ENCODE measurements at places on chromosomes 4 and X.
A peak's percentile ranks its signal among the peaks of the same experiment; 100 is the strongest.

- no peak for DNase-seq
Measured at GRCh38 chr4:70570796-70571195, 21.3 kb upstream of the AMBN start.

DNA sequence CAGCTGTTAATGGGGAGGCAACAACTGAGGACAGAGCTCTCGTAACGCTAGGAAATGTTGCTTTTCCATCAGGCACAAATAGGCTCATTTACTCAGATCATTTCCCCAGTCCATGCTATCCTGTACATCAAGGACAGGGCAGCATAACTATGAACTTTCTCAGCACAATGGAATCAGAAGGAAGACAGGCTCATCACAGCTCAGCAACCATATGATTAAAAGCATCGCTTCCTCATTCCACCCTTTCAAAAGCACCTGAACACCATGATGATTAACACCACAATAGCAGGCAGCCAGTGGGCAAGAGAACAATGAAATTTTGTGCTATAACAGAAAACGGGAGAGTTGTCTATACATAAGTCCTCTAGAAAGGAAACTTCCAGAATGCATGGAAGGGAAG lies 297.8 kb downstream of the ZNF674 start:
- DNase-seq: no peak

DNA sequence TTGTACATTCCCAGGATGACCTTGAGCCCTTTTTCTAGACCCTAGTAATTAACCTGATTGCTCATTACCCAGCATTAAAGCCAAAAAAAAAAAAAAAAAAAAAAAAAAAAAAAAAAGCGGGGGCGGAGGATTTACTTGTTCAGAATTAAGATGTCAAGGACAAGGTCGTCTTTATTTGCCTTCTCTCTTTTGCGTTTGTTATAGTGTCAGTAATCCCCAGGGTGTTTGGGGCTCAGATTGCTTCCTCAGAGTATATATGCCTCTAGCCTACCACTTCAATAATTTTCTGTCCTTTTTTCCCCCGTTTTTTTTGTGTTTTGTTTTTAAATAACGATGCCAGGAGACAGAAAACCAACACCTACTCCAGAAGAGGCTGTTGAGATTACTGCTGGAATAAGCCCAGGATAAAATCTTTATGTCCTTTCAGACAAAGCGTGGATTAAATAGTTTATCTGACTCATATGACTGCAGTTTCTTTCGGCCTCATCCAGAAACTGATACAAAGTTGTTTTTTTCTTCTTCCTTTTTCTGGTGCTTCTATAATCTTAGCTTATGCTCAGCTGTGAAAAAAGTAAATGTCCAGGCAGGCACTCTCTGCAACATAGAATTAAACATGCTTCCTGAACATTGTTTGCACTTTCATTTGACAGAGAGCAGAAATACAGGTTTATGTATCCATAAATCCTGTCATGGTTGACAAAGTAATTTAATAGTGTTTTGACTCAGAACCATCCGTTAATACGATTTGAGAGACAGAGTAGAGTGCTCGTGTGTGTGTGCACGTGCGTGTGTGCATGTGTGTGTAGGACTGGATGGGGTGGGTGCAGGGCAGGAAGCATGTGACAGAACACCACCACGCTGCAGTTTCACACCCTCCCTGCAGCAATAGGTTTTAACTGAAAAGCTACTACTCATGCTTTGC lies 138.6 kb downstream of the AFF1 start:
- DNase-seq: peak; percentile 41

- no peak for DNase-seq
Measured at GRCh38 chr4:141580523-141580922, 55.9 kb upstream of the IL15 start.

DNA sequence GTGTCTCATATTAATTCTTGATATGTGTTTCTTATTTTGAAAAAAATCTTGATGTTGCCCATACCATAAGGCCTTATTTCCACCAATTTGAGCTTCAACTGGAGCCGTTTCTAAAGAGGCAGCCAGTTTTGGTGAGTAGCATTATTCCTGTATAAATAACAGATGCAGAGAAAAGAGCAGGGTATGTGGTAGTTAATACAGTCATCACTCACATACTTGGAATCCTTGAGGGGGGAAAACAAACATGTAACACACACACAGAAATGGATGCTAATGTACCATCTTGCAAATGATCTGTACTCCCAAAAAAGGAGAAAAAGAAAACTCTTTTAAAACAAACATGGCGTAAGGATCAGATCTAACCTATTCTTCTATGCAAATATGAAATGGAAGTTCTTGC lies 389.7 kb downstream of the GPM6A start:
- DNase-seq: no peak

GRCh38 chrX:23907498-23908218 lies at the start of the genes APOO and CXorf58:
APOO (minus strand) TSS chrX:23907938; CDS start chrX:23907702, 236 bp downstream.
CXorf58 (plus strand) TSS chrX:23908006; CDS start chrX:23910303, 2,297 bp downstream.
- peak; percentile 88 for DNase-seq

- DNase-seq: no peak
Measured at GRCh38 chrX:115988825-115989224, 181.7 kb upstream of the AGTR2 start.

DNA sequence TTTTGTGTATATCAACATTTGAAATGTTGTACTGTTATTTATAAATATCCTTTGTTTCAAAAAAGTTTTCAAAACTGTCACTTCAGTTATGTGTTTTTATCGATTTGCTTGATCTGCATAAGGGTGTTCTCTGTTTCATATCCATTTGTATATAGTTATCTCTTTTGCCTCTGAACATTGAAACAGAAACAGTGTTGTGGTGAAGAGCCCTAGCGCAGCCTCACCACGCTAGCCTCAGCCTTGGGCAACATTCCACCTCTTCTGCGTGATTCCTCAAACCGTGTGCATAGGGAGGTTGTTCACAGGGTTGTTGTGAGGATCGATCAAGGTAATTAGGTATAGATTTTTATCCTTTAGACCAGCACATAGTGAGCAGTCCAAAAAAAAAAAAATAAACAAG lies 287.0 kb upstream of the GALNT7 start:
- no peak for DNase-seq

- DNase-seq: no peak
Measured at GRCh38 chrX:15298201-15298600, 17.2 kb downstream of the ASB11 start.

DNA sequence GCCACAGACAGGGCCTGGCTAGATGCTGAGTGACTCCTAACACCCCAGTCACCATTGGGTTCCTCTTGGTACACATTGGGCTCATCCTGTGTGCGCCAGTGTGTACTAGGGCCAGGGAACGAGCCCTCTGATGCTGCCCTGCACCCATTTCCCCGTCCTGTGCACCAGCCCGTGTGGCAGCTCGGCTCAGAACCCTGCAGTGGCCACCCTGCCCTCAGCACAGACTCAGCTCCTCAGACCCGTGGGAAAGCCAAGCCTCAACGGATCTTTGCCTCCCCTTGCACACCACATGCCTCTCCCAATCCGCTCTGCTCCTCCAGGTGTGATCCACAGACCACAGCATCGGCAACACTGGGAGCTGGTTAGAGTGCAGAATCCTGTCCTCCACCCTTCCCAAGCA lies 38.6 kb downstream of the EVC start:
- DNase-seq: no peak

GRCh38 chr4:3317656-3318211 lies 24.9 kb downstream of the RGS12 start:
- DNase-seq: no peak

- DNase-seq: no peak
Measured at GRCh38 chr4:99965674-99966350, 15.7 kb upstream of the H2AZ1 start.

DNA sequence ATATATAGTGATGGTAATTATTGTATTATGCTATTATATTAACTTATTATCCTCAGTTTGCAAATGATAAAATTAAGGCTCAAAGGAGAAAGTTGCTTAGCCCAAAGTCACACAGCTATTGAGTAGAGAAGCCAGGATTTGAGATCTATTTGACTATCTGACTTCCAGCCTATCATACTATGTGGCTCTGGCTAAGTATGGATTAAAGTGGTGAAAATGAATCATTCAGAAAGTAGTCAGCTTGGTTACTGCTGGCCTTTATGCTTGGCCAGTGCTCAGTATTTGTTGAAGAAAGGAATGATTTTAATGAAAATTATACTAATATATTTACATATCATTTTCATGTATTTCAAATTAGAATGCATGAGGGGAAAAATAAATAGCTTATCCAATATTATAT lies 219.8 kb downstream of the SHROOM3 start:
- no peak for DNase-seq

GRCh38 chr4:67141586-67141985 lies 403.7 kb downstream of the CENPC start:
- no peak for DNase-seq

GRCh38 chr4:10947898-10948297 lies 263.3 kb upstream of the CLNK start:
- DNase-seq: no peak

- DNase-seq: no peak
Measured at GRCh38 chr4:111210595-111210994, 587.7 kb upstream of the PITX2 start.

- no peak for DNase-seq
Measured at GRCh38 chrX:134669378-134670098, 11.3 kb upstream of the PLAC1 start.

GRCh38 chr4:100569196-100569595 lies 51.4 kb upstream of the EMCN start:
- DNase-seq: no peak

- no peak for DNase-seq
Measured at GRCh38 chr4:25687773-25688172, 32.1 kb downstream of the SLC34A2 start.

GRCh38 chr4:155889031-155889793 lies 14.3 kb upstream of the TDO2 start:
- DNase-seq: no peak

GRCh38 chr4:112645541-112646329 lies 8.8 kb downstream of the LARP7 start:
- no peak for DNase-seq

- peak; percentile 25 for DNase-seq
Measured at GRCh38 chr4:16226816-16227461, 668 bp upstream of the TAPT1 start.

- DNase-seq: no peak
Measured at GRCh38 chrX:15301924-15302323, 13.5 kb downstream of the ASB11 start.

DNA sequence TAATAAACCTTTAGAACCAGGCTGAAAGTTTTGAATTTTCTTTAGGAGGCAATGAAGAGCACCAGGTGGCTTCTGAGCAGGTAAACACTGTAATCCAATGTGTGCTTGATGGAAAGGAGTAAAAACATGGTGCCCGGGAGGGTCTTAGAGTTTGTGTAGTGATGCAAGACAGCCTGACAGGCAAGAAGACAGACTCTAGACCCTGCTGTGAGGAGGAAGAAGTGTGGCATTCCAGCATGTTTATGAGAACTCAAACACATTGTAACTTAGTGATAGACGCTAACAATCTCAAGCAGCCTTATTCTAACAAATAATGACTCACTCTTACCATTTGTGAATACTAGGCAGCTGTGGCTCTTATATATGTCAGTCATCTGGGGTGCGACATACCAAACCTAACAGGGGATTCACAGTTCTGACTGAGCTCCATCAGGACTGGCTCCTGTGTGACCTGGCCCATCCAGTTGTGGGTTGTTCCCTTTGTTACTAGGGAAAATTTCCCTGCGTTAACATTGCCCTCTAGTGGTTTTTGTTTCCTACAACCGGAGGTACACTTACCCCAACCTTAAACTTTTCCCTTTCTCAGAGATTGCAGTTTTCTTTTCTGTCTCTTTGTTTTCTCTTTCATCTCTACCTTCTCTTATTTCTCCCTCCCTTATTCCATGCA lies 53.8 kb downstream of the VSIG4 start:
- DNase-seq: peak; percentile 30

GRCh38 chr4:77073981-77074380 lies 1.8 kb downstream of the CCNI start:
- no peak for DNase-seq

GRCh38 chrX:129726307-129727111 lies 12.3 kb upstream of the XPNPEP2 start:
- DNase-seq: no peak

DNA sequence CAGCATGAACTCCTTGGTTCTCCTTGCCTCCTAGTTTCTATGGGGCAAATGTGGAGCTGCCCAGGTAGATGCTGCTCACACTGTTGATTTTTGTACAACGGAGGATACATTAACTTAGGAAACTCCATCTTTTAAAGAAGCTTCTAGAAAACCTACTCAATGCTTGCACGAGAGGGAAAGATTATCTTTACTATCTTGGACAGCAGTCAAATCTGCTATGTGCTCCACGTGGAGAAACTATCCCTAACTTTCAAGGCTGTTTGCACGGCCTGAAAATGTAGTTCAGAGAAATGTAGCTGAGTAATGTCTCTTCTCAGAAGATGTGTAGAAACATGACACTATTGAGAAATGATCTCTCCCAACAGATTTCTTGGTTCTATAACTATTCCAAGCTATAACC lies 1530.9 kb upstream of the PABPC4L start:
- DNase-seq: no peak

GRCh38 chr4:115126491-115126890 lies 13.1 kb upstream of the NDST4 start:
- DNase-seq: no peak

DNA sequence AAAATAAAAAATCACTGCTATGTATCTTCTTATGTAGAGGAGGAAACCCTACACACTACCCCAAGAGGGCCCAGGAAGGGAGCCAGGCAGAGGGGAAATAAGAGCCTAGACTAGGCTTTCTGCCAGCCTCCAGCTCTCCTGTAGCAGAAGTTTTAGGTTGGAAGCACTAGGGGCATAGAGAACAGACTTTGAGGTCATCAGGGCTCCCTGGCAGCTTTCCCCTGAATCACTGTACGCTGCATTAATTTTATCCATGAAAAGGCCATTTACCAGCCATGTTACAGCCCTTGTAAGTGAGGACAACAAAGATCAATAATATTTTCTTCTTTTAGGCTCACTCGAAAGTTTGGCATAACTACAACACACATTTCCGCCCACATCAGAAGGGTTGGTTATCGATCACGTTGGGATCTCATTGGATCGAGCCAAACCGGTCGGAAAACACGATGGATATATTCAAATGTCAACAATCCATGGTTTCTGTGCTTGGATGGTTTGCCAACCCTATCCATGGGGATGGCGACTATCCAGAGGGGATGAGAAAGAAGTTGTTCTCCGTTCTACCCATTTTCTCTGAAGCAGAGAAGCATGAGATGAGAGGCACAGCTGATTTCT lies 24.7 kb downstream of the RPL9 start:
- no peak for DNase-seq

DNA sequence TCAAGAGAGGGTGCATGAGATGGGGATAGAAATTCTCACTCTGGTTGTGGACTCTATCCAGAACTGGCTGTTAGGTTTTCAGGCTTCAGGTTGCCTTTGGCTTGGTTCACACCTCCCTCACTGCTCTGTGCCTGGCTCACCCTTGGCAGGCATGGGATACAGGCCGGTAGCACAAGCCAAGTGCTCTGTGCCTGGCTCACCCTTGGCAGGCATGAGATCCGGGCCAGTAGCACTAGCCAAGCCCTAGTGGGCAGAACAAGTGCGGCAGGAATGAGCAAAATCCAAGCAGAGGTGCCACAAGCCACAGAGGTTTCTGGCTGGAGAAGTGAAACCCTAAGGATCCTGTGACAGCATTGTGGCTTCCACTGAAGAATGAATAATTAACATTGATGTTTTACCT lies 1642.3 kb downstream of the C4orf33 start:
- no peak for DNase-seq
